ENCODE measurements at places on chromosomes 12 and 14. TPM values are rescaled to one million over a fixed set of nuclear protein-coding genes. Genes with fewer than 3 reads are reported as not detected.

DNA sequence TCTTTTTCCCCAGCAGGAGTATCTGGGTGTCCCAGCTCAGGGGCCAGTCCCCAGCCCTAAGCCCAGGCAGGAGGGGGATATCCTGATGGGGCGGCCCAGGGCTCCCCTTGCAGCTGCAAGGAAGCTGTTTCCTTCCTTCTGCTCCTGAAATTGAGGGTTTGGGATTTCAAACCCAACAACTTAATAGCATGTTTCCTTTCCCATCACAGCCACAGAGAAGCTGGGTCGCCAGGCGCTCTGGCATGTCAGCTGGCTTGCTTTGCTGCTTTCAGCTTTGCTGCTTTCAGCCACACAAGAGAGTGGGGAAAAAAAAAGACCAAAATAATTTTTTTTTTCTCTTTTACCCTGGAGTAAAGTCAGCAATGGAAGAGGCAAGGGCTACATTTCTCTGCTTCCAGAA, 30.0 kb downstream of the HVCN1 start:
- DNase-seq = no peak

- DNase-seq = no peak
These were observed 896 bp upstream of the CDKN1B start for GRCh38 chr12:12716151-12716792.

GRCh38 chr14:81153187-81153586, 67.6 kb downstream of the GTF2A1 start:
- no peak for DNase-seq

GRCh38 chr12:120012067-120012621, 23.1 kb downstream of the BICDL1 start:
- no peak for DNase-seq

DNA sequence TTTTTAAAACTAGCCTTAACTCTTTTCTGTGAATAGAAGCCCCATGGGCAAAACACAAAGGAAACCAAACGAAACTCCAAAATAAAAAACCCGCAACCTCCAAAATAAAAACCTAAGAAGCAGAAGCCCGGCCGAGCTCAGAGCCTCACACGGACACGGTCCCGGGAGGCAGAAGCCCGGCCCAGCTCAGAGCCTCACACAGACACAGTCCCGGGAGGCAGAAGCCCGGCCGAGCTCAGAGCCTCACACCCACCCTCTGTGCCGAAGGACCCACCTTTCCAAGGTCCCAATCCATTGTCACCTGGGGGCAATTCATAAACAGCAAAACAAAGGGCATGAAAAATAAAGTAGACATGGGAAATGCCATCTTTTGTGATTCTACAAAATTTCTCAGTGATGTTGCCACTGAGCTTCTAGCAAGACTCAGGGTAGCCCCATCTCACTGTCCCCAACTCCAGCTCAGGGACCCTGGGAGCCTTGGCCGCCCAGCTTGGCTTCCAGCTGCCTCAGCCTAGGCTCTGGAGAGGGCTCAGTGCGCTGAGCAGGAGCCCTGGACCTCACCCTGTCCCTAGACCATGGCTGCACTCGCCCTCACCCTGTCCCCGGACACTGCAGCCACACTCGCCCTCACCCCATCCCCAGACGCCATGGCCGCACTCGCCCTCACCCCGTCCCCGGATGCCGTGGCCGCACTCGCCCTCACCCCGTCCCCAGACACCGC, 82.2 kb downstream of the GALNT9 start:
- no peak for DNase-seq

DNA sequence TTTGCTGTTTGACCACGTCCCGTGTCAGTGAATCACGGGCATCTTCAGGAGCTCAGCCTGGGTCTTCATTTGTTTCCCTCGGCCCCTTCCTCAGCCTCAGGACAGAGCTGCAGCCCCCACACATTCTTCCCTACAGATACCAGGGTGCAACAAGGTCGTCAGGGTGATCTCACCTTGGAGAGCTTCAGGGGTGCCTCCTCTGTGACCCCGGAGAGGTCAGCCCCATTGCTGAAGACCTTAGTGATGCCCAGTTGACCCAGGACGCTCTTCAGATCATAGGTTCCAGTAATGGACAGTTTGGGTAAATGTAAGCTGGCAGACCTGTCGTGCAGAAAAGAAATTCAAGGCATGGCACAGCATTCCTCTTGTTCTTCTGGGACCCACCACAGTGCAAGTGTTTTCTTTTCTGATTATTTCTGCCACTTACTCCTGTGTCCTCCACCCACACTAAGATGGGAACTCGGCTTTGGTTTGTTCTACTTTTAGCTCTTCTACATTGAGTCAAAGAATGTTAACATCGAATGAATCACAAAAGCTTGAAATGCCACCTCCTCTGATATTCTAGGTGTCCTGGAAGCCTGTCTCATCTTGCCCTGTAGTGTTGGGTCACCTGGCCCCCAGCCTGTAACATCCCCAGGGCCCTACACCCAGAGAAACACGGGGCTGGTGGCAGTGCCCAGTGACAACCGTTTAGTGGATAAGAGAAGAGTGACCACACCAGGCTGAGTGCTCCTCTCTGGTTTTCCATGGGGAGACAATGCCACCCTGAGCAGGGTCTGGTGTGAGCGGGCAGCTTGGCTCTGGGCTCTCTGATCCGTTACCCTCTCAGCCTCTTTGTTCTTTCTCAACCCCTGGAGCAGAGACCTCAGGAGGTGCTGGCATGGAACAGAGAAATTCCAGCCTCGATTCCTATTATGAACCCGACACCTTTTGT, 8.8 kb downstream of the SERPINA1 start:
- DNase-seq = no peak

- DNase-seq = no peak
These were observed 60.1 kb downstream of the SEL1L start for GRCh38 chr14:81473456-81474147.

GRCh38 chr12:7667125-7667524, 1.4 kb upstream of the APOBEC1 start:
- DNase-seq = no peak

DNA sequence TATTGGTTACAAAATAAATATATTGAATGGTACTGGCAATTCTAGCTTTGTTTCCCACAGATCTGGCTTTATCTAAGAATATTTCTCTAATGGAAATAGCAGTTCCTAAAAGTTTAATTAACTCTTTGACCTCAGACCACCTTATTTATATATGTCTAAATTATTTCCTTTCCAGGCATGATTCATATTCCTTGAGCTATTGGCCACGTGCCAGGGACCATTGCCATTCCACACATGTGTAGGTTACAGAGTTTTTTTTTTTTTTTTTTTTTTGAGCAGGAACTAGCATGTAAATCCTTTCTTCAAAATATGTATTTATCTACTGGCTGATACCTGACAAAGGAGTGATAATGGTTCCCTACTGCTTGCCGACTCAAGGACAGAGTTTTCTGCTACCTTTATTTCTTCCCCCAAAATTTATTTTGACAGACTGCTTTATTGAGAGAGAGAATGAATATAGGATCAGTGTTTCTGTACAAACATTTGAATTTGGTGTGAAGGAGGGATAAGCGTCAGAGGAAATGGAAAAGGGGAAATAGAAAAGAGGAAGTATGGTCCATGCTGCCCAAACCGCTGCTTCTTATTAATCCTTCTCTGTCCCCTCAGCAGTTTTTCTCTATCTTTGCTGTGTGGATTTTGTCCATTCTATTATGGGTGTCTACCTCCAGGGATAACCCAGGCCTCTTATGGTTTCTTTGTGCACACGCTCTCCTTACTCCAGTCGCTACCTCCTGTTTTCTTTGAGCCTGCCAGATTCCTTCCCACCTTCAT, 36.4 kb downstream of the PDE3A start:
- no peak for DNase-seq

GRCh38 chr14:54659365-54659764, 92.4 kb downstream of the SAMD4A start:
- DNase-seq = no peak

- DNase-seq = no peak
These were observed 462.5 kb downstream of the AEBP2 start for GRCh38 chr12:19901841-19902240.

DNA sequence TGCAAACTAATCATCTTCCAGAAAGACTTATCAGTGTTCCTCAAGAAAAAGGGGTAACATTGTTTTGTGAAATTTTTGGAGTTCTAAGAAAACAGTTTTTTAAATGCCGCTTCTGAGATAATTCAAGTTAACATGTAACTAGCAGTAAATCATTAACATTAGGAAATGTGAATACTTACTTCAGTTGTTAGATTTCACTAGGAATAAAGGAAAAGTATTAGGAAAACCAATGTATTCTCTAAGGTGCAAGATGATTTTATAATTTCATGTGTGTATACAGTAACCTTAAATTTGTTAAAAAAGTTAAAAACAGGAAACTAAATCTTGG, 36.8 kb downstream of the PAPOLA start:
- no peak for DNase-seq

DNA sequence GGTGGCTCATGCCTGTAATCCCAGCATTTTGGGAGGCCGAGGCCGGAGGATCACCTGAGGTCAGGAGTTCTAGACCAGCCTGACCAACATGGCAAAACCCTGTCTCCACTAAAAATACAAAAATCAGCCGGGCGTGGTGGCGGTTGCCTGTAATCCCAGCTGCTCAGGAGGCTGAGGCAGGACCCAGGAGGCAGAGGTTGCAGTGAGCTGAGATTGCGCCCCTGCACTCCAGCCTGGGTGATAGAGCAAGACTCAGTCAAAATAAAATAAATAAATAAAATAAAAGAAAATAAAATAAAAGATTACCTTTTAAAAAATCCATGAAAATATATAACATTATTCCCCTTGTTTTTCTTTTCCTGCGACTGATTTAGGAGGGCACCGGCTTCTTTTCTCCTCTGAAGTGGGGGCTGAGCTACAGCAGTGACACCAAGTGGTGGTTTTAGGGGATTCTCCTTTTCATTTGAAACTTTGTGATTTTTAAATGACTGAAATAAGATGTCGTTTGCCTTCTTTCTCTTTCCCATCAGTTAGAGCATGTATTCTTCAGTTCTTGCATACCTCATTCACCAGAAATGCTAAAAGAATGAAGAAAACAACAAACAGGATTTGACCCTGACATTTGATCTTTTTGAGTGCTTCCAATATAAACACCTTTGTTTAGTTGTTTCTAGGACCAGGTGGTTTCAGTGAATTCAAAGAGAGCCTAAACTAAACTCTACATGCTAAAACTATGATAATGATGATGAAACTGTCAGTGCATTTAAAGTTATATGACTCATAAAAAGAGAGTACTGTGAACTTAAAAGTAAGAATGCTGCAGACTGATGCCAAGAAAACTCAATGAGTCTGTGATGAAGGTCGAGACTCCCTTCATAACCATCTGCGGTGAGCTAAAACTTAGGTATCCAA, 22.6 kb upstream of the PKP2 start:
- DNase-seq = no peak

GRCh38 chr14:20494935-20495766, 10.2 kb upstream of the RNASE10 start:
- DNase-seq = no peak

DNA sequence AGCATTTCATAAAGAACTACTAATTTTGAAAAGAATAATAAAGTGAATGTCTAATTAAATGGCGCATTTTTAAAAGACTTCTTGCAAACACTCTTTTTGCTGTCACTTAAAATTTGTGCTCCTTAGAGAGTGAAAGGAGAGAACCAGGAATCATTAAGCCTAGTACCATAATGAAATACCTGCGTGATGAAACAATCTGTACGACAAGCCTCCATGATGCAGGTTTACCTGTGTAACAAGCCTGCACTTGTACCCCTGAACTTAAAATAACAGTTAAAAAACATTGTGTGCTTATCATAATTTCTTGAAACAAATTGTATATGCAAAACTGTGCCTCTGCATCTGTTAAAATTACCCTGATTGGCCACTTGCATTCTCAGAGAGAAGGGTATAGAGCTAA, 108.1 kb downstream of the MGAT4C start:
- no peak for DNase-seq

DNA sequence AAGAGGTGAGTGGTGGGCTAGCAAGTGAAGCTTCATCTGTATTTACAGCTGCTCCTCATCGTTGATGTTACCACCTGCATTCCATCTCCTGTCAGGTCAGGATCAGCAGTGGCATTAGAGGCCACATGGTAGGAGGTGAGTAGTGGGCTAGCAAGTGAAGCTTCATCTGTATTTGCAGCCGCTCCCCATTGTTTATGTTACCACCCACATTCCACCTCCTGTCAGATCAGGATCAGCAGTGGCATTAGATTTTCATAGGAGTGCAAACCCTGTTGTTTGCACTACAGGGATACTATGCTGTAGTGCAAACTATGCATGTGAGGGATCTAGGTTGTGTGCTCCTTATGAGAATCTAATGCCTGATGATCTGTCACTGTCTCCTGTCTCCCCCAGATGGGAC, 519.1 kb downstream of the GLT1D1 start:
- DNase-seq = no peak

- no peak for DNase-seq
These were observed 11.6 kb downstream of the VRK1 start for GRCh38 chr14:96808619-96809406.

GRCh38 chr12:93006471-93007208, 77.5 kb upstream of the EEA1 start:
- DNase-seq = no peak

GRCh38 chr14:42192738-42193653, 586.3 kb downstream of the LRFN5 start:
- DNase-seq = no peak

GRCh38 chr14:65177551-65177950, 75.2 kb upstream of the MAX start:
- DNase-seq = no peak

DNA sequence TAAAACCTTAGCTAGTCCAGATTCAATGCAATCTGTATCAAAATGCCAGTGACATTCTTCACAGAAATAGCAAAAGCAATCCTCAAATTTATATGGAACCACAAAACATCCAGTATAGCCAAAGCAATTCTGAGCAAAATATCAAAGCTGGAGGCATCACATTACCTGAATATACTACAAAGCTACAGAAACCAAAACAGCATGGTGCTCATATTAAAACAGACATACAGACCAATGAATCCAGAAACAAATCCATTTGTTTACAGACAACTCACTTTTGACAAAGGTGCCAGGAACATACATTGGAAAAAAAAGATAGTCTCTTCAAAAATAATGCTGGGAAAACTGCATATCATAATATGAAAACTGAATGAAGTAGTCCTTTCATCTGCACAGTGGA, 4.8 kb downstream of the KLRC4 start:
- DNase-seq = no peak

- DNase-seq = no peak
These were observed 324 bp downstream of the POLE start for GRCh38 chr12:132686825-132687210.

DNA sequence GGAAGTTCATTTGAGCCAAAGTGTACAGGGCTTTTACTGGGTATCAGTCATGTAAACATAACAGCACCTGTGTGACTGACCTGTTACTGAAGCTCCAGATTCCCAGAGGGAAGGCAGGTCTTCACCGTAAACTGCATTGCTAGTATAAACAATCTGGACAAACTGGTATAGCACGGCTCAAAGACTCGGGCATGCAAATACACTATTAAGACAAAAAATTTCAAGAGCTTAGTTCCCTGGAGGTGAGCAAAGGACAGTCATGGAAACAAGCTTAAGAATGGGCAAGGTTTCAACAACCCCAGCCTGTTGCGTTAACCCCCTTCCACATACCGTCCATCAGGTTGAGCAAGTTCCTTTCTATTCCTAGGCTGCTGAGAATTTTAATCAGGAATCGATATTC, 9.4 kb downstream of the PARP11 start:
- DNase-seq = no peak

Gene ANO4
- total RNA-seq = 0.33 TPM

Gene ABHD4
- 25.2 TPM for total RNA-seq

Gene TSPAN9
- 36.9 TPM for total RNA-seq

Gene C1S
- total RNA-seq = 307 TPM

Gene SERPINA10
- total RNA-seq = not detected

Gene GPRC5D
- total RNA-seq = not detected

Gene CDK2
- total RNA-seq = 27.2 TPM

Gene CCDC197
- total RNA-seq = not detected

Gene RD3L
- not detected for total RNA-seq

Gene RAPGEF3
- 87.8 TPM for total RNA-seq

Gene DYNC1H1
- total RNA-seq = 355 TPM

Gene COPS7A
- 59.9 TPM for total RNA-seq

Gene MAP3K9
- 0.16 TPM for total RNA-seq
